ENCODE measurements at places on chromosomes 16 and 17.
A peak's percentile ranks its signal among the peaks of the same experiment; 100 is the strongest.

- DNase-seq, result no peak
Measured at GRCh38 chr17:29566473-29567303, at the start of gene ABHD15. Gene ABHD15 (minus strand): TSS chr17:29567037. CDS start chr17:29566966, 71 bp downstream.

GRCh38 chr16:49377196-49377755 is 3.7 kb downstream of the C16orf78 start:
- no peak for DNase-seq

DNA sequence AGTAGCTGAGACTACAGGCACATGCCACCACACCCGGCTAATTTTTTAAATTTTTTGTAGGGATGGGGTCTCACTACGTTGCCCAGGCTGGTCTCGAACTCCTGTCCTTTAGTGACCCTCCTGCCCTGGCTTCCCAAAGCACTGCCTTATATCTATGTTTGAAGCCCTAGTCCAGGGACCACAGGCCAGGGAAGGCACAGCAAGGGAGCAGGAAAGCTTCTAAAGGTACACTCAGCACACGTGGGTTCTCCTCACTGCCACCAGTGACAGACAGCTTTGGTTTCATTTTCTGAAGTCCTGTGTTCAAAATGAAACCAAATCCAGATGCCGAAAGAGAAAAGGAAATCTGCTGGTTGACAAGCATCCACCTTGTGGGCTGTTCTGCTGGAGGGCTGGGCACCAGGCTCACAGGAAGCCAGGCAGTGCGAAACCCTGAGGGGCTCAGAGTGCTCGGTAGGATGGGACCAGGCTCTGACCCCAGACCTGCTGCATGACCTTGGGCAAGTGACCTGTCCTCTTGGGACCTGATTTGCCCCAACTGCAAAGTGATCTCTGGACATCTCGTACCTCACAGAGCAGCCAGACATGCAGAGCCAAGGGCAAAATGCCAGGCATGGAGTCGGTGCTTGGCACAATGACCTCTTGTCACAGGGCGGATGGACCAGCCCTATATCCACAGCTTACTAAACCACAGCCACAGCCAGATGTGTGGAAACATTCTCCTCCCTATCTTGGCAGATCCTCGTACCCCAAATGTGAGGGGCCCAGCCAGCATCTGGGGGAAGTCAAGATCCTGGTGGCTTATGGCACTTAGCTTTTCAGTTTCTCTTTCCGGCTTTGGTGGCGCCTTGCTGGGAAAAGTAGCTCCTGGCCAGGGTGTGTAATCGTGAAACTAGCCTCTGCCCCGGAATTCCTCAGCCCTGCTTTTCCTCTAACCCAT is 2.8 kb upstream of the SOCS1 start:
- DNase-seq, result no peak

GRCh38 chr17:20934288-20934687 is 108.5 kb downstream of the USP22 start:
- DNase-seq, result no peak

GRCh38 chr17:80219013-80219762 is 945 bp downstream of the SGSH start:
- DNase-seq, result peak; percentile 90

DNA sequence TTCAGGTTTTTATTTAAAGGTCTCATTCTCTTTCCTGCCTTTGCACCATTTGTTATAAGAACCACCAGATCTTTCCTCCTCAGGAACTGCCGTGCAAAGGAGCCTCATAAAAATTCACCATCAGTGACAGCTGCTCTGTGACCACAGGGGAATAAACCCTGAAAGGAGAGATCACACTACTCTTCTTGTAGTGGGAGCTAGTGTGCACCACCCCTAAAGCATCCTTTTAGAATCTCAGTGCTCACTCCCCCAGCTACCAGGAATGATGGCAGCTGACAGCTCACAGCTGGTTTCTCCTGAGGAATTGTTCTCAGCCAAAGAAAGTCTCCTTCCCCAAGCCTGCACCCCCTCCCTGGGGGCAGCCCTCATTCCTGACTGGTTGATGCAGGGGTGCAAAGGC is 18.7 kb downstream of the VAT1L start:
- DNase-seq, result no peak

DNA sequence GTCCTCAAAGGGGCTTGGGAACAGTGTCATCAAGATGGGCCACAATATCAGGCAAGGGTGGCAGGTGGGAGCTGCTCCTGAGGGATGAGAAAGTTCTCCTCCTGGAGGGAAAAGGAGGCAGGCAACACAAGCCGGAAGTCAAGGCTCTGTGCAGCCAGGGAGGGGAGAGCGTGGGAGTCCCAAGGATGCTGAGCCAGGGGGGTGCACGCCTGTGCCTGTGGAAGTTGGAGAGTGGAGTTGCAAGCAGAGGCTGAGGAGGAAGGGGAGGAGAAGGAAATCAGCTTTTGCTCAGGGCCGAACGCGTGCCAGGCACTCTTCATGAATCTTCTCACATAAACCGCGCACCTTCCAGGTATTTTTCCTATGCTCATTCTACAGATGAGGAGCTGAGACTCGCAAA is 7.4 kb upstream of the SLC13A2 start:
- DNase-seq, result no peak

GRCh38 chr16:9122969-9123368 is 31.5 kb downstream of the HAPSTR1 start:
- no peak for DNase-seq

DNA sequence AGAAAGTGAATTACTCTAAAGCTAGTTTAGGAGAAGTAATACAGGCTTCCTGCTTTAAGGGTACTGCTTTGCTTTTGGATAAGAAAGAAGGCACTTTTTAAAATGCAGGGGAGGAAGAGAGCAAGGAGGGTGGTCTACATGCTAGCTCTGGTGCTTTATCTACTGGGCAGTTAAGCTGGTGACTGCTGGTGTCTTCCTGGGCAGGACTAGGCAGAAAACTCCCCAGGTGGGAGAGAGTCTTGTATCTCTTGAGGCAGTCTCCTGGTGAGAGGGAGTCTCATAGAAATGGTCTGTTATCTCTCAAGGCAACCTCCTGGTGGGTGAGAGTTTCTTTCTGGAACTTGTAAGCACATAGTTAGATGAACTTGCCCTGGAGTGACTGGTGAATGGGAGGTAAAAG is 953.9 kb upstream of the GOT2 start:
- DNase-seq, result no peak

GRCh38 chr17:56310782-56311181 is 157.5 kb downstream of the ANKFN1 start:
- no peak for DNase-seq

GRCh38 chr17:46922804-46923635 is at the start of gene GOSR2:
Gene GOSR2 (plus strand): TSS chr17:46923160. CDS start chr17:46923193, 33 bp downstream.
- peak; percentile 82 for DNase-seq

DNA sequence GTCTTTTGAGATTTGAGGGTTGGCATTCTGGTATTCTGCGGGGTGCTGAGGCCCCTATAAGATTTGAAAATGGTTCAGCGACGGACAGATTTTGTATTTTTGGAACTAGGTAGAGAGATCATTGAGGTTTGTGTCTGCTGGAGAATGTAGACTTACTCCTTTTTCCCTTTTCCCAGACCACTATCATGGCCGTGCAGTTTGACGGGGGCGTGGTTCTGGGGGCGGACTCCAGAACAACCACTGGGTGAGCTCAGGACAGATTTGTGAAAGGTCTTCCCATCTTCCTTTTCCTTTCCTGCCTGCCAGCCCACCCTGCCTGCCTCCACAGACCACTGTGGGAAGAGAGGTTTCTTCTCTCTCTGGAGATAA is 572 bp downstream of the PSMB6 start:
- DNase-seq, result no peak

DNA sequence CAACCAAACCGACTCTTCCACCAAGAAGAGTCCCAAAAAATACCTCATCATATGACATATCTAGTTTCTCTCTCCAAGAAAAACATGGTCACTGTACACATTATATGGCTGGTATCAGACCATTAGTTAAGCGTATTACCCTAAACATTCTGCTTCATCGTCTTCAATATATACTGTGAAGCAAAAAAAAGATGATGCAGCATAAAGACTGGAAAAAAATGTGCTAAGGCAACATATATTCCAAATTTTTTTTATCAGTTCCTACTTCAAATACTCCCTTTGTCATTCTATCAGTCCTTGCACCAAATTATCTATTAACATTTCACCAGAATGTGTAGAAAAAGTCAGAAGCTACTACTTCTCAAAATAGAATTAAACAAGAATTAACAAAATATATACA is 42.9 kb downstream of the STX8 start:
- no peak for DNase-seq

- no peak for DNase-seq
Measured at GRCh38 chr17:61967729-61968128, 39.9 kb upstream of the INTS2 start.

DNA sequence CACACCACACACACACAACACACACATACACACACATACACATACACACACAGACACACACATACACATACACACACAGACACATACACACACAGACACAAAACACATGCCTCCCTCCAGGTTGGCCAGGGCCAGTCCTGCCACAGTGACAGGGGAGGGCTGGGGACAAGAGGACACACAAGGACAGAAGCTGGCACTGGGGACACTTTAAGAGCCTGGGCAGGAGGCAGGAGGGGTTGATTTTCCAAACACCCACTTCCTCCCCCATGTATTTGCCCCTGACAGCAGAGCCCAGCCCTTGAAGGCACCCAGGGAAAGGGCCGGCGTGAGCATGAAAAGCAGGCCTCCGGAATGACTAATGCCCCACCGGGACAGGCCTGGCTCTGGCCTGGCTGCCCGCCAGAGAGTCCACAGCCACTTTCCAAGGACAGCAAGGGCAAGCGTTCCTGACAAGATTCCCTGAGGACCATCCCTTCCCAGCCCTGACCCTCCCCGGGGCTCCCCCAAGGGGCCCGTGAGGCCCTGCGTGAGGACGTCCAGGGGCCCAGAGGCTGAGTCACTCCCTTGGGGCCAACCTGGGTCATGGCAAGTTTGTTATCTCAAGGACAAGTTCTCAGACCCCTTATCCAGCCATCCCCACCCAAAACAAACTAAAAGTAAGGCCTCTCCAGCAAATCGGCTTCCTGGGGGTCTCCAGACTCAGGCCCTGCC is 235.6 kb downstream of the ZNF423 start:
- DNase-seq, result no peak
